ENCODE measurements at places on chromosomes 12 and 14. TPM values are rescaled to one million over a fixed set of nuclear protein-coding genes. Genes with fewer than 3 reads are reported as not detected.

DNA sequence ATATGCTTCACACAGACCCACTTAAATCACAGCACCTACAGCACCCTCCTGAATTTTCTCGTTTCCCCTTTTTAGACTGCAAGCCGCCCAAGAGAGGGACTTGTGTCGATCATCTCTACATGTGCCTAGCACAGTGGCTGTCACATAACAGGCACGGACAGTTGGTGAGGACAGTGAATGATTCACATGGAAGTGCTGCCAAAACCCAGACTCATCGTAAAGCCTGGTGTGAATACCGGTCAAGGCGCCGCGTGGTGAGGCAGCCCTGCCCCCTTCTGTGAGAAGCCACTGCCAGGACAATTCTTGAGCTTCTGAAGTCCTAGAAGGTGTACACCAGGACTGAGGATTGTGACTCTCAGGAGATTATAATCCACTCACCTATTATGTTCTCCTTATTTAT lies 44.3 kb downstream of the ATG2B start:
- no peak for DNase-seq

DNA sequence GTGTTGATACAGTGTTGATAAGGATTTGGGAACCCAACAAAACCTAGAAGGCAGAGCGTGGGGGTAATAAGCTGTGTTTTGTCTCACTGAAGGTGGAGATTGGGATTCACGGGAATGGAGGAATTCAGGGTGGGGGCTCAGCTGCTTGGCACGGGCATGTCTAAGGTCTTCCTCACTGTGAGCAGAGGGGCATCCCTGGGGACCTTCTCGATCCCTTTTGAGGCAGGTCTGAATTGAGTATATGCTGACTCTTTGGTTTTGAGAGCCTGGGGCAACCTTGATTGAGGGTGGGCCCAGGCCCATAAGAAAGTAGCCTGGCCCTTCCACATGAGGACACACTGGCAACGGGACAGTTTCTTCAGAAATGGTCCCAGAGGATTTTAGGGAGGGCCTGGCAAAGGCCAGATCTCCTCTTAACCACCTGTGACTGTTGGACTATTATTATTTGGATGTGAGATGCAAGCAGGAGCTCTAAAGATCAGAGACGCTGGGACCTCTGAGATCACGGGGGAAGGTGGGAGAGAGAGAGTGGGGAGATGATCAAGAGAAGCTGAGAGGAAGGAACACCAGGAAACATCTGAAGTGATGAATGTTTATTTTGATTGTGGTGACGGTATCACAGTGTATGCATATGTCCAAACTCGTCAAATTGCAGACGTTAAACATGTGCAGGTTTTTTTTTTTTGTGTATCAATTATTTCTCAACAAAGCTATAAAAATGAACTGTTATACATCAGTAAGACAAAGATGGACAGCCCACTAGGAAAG lies 48.4 kb downstream of the SMIM41 start:
- no peak for DNase-seq

GRCh38 chr12:15754233-15754632 lies 35.0 kb downstream of the EPS8 start:
- DNase-seq: no peak

GRCh38 chr12:116525418-116526001 lies 33.7 kb upstream of the MAP1LC3B2 start:
- no peak for DNase-seq

DNA sequence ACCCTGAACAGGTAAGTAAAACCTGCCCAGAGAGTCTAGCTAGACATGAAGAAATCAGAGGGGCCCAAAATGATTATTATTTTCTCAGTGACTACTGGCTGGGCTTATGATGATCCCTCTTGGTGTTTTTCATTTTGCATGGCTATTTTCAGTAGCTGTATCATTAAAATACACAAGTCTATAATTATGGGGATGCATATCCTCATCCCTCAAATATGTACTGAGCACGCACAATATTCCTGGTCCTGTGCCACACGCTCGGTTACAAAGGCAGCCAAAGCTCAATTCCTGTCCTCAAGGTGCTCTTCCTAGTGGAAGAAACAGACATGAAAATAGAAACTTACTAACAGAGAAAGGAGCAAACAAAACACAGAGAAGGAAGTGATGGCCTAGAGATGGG lies 180.0 kb downstream of the DAD1 start:
- no peak for DNase-seq

DNA sequence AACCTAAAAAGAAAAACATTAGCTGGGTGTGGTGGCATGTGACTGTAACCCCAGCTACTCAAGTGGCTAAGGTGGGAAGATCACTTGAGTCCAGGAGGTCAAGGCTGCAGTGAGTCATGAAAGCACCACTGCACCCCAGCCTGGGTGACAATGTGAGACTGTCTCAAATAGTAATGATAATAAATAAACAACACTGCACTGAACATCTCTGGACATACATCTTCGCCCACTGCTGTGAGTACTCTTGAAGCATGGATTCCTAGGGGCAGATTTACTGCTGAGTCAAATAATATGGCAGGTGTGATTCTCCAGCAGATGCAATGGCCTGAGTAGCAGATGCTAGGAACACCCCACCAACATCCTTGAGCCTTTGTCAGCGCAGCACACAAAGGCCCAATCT lies 23.6 kb downstream of the ABCB9 start:
- no peak for DNase-seq

DNA sequence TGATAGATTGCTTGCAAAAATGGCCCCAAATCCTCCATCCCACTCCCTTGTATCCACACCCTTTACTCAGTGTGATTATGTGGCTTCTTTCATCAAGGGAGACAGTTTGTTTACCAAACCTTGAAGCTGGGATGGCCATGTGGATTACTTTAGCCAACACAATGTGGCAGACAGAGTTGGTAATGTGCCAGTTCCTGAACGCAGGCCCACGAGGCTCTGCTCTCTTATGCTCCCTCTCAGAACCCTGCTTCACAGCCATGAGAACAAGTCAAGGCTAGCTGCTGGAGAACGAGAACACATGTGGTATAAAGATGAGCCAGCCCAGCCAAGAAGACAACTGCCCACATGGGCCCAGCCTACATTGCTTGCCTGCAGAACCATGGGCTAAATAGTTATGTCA lies 162.3 kb downstream of the NDUFA12 start:
- DNase-seq: no peak

DNA sequence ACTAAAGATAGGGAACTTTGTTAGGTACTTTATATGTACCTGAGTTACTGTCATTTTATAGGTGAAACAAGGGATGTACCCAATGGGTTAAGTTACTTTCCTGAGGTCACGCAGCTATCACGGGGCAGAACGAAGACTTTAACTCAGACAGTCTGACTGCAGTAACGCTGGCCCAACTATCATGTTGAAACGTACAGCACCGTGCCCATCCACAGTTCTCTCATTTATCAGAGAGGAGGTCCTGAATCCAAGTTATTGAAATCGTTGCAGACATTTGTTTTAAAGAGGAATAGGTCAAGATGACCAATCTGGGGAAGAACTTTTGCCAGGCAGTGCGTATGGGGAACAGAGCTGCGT lies 587 bp upstream of the C12orf75 start:
- DNase-seq: no peak

GRCh38 chr12:83092129-83092528 lies 405.4 kb downstream of the TMTC2 start:
- DNase-seq: no peak

GRCh38 chr12:14431975-14432374 lies 66.5 kb downstream of the ATF7IP start:
- no peak for DNase-seq

- no peak for DNase-seq
These were observed 9.4 kb upstream of the TEX22 start for GRCh38 chr14:105388976-105389375.

DNA sequence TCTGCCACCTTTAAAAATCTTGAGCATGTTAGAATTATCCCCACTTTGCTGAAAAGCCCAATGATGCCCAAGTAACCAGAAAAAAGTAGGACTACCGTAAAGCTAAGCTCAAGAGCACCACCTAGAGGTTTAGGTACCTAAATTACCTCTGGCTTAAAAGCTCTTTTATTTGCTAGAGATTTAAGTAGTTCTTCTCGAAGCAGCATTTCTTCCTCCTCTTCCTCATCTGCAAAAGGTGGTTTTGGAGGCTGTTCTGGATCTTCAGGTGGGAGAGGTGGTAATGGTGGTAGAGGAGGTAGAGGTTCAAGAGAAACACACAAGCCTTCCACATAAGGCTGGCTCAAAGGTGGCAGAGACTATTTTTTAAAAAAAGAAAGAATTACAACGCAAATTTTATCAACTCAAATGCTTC lies 26.9 kb downstream of the ZFC3H1 start:
- DNase-seq: no peak

- DNase-seq: no peak
These were observed 95.1 kb upstream of the ARID2 start for GRCh38 chr12:45634273-45634917.

GRCh38 chr14:95011445-95012006 lies 145.8 kb downstream of the DICER1 start:
- DNase-seq: no peak

- DNase-seq: no peak
These were observed 12.5 kb downstream of the MOK start for GRCh38 chr14:102292441-102292840.

DNA sequence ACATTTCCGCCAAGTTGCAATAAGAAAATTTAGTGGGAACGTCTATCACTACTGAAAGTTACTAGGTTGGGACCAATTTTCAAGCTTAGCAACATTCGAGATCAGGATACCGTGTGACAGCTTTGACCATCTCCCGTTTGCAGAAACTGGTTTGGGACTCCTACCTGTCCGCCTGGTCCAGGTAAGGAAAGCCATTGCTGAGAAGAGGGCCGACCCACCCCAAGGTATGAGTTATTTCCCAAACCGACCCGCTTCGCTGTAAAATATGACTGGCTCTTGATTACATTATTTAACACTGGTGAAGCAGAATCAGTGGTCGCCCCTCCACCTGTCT lies 271 bp downstream of the DNAI7 start:
- DNase-seq: no peak

DNA sequence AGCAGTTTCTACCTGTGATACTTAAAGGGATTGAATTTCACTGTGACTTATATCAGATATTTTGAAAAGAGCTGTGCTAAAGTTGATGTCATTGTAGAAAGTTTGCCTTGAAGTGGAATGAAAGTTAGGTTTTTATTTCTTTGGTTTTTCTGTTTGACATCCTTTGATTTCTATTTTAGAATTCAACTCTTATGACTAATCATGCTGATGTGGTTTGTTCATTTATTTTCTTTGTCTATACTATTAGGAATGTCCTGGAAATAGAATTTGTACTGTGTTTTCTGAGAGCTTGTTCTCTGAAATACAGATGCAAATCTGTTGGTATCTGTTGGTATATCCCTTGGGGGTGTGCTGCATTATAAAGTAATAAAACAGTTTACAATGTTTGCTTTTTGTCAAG lies 3.3 kb downstream of the CNOT2 start:
- no peak for DNase-seq

DNA sequence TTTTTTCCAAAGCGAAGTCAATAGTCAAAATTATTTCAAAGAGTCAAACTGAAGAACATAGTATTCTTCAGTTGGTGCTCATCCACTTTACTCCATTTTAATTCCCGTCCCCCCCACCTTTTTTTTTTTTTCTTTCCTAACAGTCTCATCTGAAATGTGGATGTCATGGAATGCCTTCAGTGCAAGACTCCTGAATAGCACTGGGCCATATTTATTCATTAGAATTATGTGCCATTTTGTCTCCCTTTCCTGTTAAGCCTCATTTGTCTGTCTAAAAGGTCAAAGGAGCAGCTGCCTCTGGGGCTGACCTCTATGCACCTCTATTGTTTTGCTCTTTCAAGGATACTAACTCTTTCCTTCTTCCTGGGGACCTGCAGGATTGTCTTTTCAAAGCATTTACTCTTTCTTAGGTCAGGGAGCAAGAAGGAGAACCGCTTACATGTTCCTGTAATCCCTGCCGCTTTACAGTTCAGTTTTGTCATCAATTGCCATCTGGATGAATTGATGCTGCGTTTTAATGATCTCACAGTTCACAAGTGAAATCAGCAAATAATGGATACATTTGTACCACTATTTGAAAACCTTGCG lies 310.6 kb downstream of the NPAS3 start:
- no peak for DNase-seq

DNA sequence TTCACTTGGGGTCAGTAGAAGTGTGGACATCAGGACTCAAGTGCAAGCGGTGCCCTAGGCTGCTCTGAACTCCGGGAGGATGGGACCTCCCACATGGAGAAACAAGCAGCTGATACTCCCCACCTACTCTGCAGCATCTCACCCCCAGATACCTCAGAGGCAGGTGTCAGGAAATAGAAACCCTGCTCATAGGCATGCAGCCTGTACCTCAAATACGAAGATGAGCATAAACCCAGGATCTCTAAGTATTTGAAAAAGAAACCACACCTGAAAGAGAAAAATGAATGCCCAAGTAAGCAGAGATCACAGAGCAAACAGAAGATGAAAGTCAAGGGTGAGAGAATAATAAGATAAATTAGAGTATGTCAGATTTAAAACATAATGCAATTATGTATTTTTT lies 75.6 kb upstream of the WSCD2 start:
- DNase-seq: no peak

DNA sequence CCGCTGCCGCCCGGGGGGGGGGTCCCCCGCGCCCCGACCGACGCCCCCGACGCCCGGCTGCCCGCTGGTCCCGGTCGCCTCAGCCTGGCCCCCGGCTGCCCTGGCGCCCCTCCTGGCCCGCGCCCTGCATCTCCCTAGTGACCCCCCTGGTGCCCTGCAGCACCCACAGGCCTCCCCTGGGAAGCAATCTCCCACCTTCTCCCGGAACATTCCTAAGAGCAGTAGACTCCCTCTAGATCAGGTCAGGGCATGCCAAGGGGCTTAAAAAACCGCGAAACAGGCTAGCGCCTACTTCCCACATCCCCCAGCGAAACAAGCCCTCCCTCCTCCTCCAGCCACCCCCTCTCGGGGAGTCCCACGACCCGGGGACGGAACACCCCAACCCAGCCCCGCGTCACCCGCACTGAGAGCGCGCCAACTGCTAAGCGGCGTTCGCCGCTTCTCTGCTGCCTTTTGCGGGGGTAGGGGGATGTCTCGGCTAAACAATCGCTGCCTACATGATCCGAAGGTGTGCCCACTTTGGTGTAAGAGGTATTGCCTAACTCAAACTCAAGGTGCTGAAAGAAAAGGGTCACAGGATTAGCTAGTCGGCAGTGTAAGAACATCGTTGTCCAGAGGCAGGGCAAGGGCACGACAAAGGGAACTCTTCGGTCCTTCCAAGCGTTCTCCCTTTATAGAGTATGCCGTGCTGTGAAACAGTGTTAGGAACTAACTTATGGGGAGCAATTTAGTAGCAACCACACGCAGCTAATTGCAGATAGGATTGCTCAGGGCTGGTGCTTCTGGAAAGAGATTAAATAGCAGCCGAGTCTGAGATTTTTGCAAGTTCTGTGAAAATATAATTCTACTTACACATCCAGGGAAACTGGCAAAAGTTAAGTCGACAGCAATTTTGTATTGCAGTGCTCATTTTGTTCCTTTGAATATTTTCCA lies 619 bp upstream of the NTN4 start:
- DNase-seq: no peak

GRCh38 chr14:71472356-71473340 lies 459.6 kb upstream of the RGS6 start:
- DNase-seq: no peak

Gene P3H3
- polyA plus RNA-seq: 40.9 TPM

Gene CMKLR1
- polyA plus RNA-seq: 2.9 TPM

Gene CPNE6
- polyA plus RNA-seq: 0.05 TPM

Gene SLC25A47
- polyA plus RNA-seq: not detected

Gene MFAP5
- polyA plus RNA-seq: 0.46 TPM

Gene MYF5
- 0.09 TPM for polyA plus RNA-seq

Gene NEUROD4
- not detected for polyA plus RNA-seq

All from H1 (cell line).